Stomach (tissue), 19 donors: ENCODE measurements at places on chromosomes 7 and 10. TPM values are rescaled to one million over a fixed set of nuclear protein-coding genes. Genes with fewer than 3 reads are reported as not detected.

MYOF gene
- total RNA-seq, result 29.5 TPM

GRCh38 chr10:102743078-102743587 lies 615 bp upstream of the WBP1L start:
- peak overlapping the region; percentile 92 for H3K27ac ChIP-seq
- peak overlapping the region; percentile 26 for H3K4me3 ChIP-seq
- H3K36me3 ChIP-seq, result no peaks in the 10 kb centered on the region

DNA sequence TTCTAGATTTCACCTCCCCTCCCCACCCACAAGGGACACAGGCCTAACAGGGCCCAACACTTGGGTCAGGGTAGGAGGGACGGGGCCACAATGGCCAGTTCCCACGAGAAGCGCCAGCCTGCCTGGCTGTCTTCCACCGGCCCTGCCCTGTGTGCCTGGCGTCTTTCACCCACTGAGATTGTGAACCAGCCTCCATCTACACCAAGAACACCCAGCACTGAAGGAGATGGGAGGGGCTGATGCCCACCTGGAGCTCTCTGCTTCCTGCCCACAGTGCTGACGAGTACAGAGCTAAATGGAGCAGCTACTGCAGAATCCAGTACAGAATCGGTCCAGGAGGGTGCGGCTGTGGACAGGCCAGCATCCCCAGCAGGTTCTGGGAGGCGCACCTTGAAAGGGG lies 2.4 kb upstream of the ASIC3 start:
- H3K27ac ChIP-seq, result no peak overlapping the region
- H3K27me3 ChIP-seq, result peaks cover 8% of the 10 kb centered on the region
- H3K4me1 ChIP-seq, result peaks cover 16% of the 10 kb centered on the region
- no peak for DNase-seq

- no peaks in the 10 kb centered on the region for H3K27me3 ChIP-seq
- DNase-seq, result no peak
These were observed 66.9 kb downstream of the MLLT10 start for GRCh38 chr10:21600804-21601433.

DNA sequence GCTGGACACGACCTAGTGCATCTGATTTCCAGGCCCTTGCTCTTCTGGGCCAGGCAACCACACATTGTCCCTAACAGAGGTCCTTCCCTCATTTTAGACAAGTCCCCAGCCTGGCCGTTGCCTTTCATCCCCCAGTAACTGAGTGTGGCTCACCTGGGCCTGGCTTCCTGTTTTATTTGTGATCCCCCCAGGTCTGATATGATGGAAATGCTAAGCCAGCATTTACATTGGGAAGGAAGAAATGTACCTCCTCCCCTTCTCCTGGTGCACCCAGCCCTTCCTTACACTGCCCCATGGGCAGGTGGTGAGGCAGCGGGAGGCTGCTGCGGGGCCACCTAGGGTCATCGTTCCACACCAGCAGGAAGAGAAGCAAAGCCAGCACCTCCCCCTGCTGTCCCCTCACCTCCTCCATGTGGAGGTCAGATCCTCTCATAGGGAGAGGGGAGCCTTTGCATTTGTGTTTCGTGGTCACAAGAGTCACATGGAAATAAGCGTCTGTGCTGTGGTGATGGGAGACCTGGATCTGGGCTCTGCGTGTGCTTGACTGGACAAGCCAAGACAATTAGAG lies 108.8 kb downstream of the GLRX3 start:
- H3K27ac ChIP-seq, result no peak overlapping the region
- no peaks in the 10 kb centered on the region for H3K36me3 ChIP-seq

GRCh38 chr7:15204421-15204820 lies 301.9 kb upstream of the DGKB start:
- no peaks in the 10 kb centered on the region for H3K36me3 ChIP-seq
- H3K4me1 ChIP-seq, result no peaks in the 10 kb centered on the region
- H3K4me3 ChIP-seq, result no peak overlapping the region
- no peak overlapping the region for H3K27ac ChIP-seq
- no peaks in the 10 kb centered on the region for H3K27me3 ChIP-seq

SDHAF3 gene
- 2.9 TPM for total RNA-seq

KIAA1217 gene
- 31.8 TPM for total RNA-seq
